ENCODE measurements at places on chromosomes 12 and 14.

GRCh38 chr12:44873898-44874297, 2.2 kb downstream of the NELL2 start:
- no peak for DNase-seq

- DNase-seq = no peak
Observed at GRCh38 chr12:116471544-116471943, 87.6 kb upstream of the MAP1LC3B2 start.

GRCh38 chr14:103782376-103782775, 65.0 kb downstream of the PPP1R13B start:
- no peak for DNase-seq

DNA sequence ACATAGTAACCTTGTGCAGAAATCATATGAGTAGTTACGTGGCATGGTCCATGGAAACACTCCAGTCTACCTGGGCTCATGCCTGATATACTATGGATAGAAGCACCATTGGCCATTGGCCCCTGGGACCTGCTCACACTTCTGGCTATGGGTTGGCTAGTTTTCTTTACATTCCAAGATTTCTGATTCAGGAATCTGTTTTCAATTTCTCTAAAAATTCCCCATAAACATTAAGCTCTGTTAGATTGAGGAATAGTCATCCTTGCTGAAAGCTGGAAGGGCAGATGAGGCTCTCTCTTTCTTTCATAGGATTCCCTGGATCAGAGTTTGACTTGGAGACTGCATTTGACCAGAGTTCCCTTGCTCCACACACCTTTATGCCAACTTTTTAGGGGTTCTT, 37.3 kb upstream of the RAP1B start:
- no peak for DNase-seq

GRCh38 chr14:92421751-92422150, 91.8 kb upstream of the RIN3 start:
- no peak for DNase-seq

Measured in AG04450 (cell line).